Islet precursor cell (in vitro differentiated cells): ENCODE measurements at places on chromosomes 1 and 21.

DNA sequence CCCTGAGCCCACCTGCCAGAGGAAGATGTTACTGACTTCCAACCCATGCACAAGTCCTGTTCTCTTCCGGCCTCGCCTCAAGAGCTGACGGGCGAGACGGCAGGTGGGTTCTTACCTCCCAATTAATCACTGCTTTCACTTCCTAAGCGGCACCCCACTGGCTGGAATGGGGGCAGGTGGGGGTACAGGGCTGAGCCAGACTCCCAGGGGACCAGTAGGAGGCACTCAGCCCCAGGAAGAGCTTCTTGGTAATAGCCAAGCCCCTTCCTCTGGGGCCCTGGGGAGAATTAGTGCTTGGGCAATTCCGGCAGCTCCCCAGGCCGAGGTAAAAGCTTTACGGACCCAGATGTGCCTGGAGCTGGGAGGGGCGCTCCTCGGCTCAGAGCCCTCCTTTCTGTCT, 9.7 kb downstream of the CNTN2 start:
- DNase-seq: no peak

DNA sequence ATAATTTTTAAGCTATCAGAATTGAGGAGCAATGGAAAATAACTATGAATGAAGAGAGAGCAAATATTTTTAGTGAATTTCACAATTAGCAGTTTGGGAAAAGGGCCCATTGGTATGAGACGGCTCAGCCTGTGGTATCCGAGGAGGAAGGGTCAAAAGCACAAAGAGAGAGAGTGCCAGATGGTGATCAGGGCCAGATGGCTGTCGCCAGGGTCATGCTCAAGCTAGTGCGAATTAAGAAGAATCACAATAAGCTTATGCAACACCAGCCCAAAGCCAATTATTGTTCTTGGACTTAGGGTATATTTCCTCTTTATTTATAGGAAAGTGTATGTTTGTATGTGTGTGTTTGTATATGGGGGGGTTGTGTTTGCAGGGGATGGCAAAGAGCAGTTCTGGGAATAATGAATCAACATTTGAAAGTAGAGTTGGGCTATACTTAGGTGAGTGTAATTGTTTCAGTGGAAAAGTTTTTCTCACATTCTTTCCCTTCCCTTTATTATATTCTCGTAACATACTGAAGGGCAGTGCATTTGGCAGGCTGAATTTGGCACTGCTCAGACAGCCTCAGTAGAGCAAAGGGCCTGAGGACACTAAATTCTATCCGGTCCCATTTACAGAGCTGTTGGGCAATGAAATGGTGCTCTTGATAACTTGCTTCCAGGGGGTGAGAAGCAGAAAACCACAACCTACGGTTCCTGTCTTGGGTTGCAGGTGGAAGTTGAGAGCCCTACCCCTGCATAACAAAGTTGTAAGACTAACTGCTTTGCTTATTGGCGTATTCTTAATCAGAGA, 19.5 kb upstream of the DDR2 start:
- DNase-seq: no peak

DNA sequence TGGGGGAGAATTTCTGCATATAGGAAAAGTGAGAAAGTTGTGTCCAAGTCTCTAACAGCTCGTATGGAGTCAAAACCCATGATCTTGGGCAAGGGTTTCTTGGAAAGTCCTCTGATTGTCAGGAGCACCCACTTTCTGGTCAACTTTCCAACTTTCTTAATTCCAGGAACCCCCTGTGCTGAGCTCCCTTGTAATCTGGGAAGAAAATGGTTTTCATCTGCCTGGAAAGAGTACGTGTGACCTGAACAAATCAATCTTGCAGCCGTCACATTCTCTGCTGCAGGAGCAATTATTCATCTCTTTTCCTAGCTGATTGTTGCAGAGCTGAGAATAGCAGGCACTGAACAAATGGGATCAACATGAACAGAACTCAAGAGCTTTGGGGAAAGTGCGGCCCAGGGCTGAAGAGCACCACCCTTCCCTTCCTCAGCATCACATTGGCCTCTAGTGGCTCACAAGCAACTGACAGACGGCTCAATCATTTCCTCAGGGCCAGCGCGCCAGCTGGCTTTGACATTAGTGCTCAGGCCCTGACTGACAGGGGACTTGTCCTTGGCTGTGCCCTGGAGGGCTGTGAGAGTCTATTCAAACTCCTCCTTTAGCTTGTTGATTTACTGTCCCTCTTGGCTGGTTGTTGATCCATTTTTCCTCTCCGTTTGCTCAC, 295.2 kb downstream of the HLX start:
- DNase-seq: peak; percentile 69

DNA sequence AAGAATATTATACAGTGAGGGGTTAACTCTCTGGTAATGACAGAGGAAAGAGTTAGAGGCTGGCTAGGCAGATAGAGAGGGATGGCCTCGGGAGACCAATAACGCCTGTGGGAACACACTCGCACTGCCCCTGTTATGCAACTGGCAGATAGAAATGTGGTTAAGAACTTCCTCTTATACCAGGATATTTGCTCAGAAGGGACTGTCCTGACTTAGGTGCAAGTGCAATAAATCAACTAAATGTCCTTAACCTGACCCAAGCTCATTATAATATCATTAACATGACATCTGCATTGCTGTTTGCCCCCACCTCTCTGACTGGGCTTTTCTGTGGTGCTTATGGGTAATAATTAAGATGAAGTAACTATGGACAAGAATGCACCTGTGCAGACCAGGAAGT, 1518.0 kb downstream of the NCAM2 start:
- no peak for DNase-seq

DNA sequence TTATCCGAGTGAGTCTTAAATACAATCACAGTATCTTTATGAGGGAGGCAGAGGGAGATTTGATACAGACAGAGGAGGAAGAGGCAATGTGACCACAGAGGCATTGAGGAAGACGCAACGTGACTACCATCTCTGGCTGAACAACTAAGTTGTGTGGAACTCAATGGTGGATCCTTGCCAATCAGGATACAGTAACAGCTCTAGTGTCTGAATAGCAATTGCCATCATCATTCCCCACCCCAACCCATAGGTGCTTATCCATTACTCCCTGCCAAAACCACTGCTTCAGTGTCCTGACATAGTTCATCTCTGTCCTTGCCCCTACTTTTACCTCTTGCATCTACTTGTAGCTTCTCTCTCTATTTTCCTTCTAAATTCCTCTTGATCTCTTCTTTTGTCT, 20.5 kb upstream of the RHBDL2 start:
- no peak for DNase-seq

GRCh38 chr21:44426663-44427191, 28.6 kb upstream of the LRRC3 start:
- peak; percentile 47 for DNase-seq

DNA sequence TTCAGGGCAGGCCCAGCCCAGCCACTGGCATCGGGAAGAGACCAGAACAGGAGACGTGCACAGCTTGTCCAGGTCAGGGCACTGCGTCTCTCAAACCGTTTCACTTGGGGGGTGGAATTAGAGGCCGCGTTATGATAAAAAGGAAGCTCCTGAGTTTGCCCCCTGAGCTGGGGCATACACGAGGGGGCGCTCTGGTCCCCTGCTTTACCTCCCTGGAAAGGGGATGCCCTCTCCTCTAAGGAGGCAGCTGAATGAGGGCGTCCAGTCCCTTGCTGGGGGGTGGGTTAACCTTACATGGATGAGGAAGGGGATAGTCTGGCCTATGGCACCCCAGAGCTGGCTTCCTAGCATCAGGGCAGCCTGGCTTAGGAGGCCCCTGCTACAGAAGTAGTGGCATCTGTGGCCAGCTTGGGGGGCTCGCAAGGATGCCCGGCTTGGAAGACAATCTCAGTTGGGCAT, 2.3 kb downstream of the MYOG start:
- peak; percentile 48 for DNase-seq

DNA sequence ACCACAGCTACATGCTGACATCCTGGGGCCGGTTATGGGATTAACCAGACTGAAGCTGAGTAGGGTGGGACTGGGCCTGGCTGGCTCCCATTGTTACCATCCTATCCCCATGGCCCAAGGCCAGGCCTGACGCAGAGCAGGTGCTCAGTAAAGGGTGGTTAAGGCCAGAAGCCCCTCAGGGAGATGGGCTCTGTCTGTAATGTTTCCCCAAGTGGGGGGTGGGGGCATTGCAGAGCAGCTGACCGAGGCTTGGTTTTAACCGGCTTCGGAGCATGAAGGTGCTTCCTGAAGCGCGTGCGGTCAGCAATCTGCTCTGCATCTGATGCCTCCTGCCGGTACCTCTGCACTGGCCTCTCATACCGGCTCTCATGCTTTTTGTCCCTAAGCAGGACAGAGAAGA, 83.4 kb upstream of the ACTL8 start:
- peak; percentile 73 for DNase-seq

- DNase-seq: peak; percentile 3
Observed at GRCh38 chr1:183237046-183237445, 51.0 kb downstream of the LAMC2 start.

DNA sequence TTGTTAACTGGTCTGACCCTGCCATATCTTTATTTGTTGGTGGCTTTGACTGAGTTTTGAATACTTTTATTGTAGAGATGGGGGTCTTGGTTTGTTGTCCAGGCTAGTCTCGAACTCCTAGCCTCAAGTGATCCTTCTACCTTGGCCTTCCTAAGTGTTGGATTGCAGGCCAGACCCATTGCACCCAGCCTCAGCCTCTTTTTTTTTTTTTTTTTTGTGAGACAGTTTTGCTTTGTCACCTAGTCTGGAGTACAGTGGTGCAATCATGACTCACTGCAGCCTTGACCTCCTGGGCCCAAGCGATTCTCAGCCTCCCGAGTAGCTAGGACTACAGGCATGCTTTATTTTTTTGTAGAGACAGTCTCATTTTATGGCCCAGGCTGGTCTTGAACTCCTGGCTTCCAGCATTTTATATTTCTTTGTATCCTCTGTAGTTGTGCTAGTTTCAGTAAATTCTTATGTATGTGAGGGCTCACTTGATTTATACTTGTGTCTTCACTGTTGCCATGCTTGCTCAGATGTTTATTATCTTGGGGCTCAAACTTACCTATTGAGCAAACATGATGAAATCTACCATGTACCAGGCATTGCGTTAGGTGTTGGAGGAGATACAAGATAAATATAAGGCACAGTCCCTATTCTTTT, 24.1 kb downstream of the THRAP3 start:
- DNase-seq: peak; percentile 82

DNA sequence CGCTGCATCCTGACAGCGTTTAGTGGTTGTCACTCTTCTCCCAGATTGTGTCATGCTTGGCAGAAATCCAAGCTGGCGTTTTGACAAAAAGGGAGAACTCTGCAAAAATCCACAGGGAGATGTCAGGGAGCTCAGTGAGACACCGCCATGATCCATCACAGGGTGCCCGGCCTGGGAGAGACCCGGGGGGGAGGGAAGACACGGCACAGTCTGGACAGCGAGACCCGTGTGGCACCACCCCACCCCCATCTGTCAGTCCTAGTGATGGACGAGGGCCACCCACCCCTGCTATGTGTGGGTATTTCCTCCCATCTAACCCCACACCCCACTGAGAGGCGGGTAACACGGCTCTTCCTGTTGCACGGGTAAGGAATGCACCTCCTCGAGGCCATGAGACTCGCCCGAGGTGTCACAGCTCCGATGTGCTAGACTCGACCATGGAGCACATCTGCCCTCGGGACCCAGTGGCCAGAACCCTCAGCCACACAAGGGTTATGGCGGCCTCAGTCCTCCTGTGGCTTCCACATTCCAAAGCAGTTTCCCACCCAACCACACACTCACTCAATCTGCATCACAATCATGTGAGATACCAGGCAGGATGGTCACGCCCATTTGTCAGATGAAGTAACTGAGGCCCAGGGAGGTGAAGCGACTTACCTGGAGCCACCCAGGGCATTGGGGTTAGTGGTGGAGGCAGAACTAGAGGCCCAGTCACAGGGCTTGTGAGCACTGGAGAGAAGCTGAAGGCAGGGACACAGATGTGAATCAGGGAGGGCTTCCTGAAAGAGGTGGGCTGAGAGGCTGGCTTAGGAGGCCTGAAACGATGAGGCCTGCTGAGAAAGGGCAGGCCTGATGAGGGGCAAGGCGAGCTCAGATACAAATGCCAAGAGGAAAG, 688.5 kb downstream of the MATN1 start:
- DNase-seq: peak; percentile 43

- no peak for DNase-seq
Observed at GRCh38 chr1:207280706-207281105, 40.8 kb upstream of the CD55 start.
